ENCODE measurements at places on chromosomes 3 and 15.

GRCh38 chr3:61783993-61784718, 222.8 kb downstream of the PTPRG start:
- no peak for DNase-seq

- DNase-seq: no peak
Observed at GRCh38 chr15:42130246-42130986, 26.0 kb downstream of the PLA2G4F start.

GRCh38 chr3:32992310-32992686, 40.9 kb downstream of the CCR4 start:
- DNase-seq: no peak

- DNase-seq: no peak
Observed at GRCh38 chr3:18423401-18424212, 1.5 kb downstream of the SATB1 start.

GRCh38 chr3:14177580-14178246, 688 bp downstream of the XPC start:
- no peak for DNase-seq

DNA sequence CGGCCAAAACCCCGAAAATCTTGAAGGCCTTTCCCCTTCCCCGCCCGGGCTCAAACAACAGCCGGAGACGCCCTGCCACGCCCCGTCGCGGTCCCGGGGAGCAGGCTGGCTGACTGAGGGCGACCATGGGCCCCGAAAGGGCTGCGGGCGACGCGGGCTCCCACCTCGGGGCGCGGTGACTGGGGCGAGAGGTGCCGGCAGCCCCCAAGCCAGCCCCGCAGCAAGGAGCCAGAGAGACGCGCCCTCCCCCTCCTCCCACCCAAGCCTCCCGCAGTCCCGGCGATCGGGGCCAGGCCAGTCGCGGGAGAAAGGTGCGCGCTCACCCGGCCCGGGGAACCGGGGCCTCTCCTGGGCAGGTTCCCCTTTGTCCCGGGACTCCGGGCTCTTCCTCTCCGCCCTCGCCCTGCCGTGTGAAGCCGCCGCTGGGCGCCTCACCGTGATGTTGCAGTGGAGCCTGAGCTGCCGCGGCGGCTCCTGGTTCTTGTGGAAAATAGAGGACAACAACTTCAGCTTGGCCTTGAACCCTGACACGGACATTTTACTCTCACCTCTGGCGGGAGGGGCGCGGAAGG, 30.6 kb upstream of the ZSCAN2 start:
- peak; percentile 32 for DNase-seq

- DNase-seq: no peak
Observed at GRCh38 chr3:45516829-45517228, 77.7 kb upstream of the LIMD1 start.

DNA sequence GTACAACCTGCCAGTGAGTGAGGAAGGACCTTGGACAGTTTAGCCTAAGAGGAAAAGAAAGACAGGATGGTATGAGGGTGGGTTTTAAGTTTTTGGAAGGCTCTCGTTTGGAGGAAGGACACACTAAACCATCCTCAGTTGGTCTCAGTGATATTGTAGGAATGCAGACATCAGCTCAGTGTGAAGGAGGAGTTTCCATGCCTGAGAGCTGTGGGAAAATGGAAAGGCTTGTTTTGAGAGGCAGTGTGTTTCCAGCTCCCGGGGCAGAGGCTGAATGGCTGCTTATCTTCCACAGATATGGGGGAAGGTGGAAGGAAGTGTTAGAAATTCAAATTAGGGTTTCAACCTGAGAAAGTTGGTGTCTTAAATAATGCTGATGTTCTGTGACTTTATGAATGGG, 89.6 kb upstream of the MYZAP start:
- no peak for DNase-seq

DNA sequence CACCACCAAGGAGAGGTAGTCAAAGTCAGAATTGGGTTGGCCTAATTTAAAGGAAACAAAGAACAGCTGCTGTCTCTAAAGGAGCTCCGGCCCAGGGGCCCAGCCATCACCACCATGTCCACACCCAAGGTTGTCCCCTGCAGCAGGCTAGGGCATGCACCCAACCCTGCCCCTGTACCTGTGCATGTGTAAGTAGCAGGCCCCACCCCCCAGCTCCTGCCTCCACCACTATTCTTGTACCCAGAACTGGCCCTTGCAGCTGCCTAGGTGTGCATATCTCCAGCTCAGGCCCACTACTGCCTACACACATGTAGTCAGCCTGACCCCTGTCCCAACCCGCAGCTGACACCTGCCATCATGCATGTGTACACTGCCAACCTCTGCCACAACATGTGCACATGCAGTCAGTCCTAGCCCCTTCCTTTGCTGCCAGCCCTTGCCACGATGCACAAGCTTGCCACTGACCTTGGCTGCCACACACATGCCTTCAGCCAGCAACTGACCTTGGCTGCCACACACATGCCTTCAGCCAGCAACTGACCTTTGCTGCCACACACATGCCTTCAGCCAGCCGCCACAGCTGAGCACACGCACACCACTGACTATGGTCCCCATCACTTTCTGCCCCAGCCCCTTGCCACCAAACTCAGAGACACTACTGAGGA, 39.7 kb downstream of the FGF12 start:
- no peak for DNase-seq

DNA sequence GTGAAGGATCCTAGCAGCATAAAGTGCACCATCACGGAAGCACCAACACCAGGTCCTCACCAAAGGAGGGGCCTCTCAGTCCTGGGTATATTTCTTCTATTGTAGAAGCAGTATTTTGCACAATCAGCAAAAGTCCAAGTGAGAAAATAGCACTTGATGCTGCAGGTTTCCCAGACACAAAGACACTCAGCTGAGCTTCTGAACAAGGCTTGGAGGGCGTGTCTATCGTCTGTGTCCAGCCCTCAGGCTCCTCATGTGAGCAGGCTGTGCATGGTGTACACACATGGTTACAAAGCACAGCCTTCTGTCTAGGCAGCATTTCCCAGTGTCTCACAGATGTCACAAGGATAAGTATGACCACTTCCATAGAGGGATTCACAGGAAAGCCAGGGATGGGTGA, 98.3 kb upstream of the SPATA12 start:
- DNase-seq: no peak

GRCh38 chr15:72086010-72086697, 31.8 kb downstream of the MYO9A start:
- no peak for DNase-seq

- DNase-seq: no peak
Observed at GRCh38 chr3:52144796-52145735, 9.2 kb downstream of the POC1A start.

- DNase-seq: no peak
Observed at GRCh38 chr15:74376226-74376625, 8.8 kb upstream of the CYP11A1 start.
